ENCODE measurements at places on chromosomes 3 and 15. TPM values are rescaled to one million over a fixed set of nuclear protein-coding genes. Genes with fewer than 3 reads are reported as not detected.
A peak's percentile ranks its signal among the peaks of the same experiment; 100 is the strongest.

DNA sequence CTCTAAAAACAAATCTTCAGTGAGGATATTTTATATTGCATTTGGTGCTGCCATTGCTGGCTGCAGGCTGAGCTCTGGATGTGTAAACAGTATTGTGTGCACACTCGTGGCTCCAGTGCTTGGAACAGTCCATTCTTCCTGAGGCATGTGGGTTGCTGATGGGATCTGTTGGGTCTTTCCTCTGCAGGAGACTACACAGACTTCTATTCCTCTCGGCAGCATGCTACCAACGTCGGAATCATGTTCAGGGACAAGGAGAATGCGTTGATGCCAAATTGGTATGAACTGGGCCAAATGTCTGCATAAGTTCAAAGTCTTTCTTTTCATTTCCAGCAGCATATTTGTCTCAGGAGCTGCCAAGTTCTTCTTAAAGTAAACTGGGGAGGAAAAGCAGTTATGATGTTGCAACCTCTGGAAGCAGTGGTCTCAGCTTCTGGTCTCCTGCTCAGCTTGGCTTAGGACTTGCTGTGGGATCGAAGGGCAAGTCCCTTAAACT lies 9.3 kb downstream of the FAH start:
- DNase-seq, result no peak

- DNase-seq, result peak; percentile 71
Measured at GRCh38 chr15:59372352-59373211, at the start of gene MYO1E. Gene MYO1E, minus strand, starts transcription at chr15:59372871. Its CDS starts 371 bp downstream, at chr15:59372500.

SERINC4 gene
- total RNA-seq, result not detected

DNA sequence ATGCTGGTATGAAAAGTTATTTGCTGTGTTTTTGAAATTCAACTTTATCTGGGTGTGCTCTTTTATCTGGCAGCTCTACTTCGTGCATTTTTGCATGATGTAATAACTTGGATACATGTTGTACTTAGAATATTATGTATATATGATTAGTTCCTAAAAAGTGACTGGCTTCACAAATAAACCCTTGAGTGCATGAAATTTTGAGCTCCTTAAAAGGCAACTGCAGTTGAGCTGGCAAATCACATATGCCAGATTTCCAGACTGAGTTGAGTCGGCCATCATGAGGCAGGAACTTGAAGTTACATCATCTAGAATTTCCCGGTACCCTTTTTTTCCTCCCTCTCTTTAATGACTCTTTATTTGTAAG lies 162.5 kb downstream of the FNDC3B start:
- no peak for DNase-seq

DNA sequence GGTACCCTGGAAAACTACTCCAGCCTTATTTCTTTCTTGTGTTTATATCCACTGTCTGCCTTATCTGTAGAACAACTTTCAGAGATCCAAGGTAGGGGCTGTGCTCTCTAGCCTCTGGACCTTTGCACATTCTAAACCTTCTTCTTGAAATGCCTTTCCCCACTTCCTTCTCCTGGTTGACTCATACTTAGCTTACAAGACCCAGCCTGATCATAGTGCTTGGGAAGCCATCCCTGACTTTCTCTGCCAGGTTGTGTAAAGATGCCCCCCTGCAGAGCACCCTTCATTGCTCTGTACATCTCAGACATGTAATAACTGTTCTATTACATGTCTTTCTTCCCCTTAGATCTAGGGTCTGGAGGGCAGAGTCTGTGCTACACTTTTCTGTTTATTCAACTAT lies 50.1 kb downstream of the PPM1L start:
- DNase-seq, result no peak

FAM81A gene
- total RNA-seq, result 0.05 TPM

Data from liver (tissue), 10 donors.